Myocyte (in vitro differentiated cells): ENCODE measurements at places on chromosomes 1 and 21. TPM values are rescaled to one million over a fixed set of nuclear protein-coding genes. Genes with fewer than 3 reads are reported as not detected.
A peak's percentile ranks its signal among the peaks of the same experiment; 100 is the strongest.

DNA sequence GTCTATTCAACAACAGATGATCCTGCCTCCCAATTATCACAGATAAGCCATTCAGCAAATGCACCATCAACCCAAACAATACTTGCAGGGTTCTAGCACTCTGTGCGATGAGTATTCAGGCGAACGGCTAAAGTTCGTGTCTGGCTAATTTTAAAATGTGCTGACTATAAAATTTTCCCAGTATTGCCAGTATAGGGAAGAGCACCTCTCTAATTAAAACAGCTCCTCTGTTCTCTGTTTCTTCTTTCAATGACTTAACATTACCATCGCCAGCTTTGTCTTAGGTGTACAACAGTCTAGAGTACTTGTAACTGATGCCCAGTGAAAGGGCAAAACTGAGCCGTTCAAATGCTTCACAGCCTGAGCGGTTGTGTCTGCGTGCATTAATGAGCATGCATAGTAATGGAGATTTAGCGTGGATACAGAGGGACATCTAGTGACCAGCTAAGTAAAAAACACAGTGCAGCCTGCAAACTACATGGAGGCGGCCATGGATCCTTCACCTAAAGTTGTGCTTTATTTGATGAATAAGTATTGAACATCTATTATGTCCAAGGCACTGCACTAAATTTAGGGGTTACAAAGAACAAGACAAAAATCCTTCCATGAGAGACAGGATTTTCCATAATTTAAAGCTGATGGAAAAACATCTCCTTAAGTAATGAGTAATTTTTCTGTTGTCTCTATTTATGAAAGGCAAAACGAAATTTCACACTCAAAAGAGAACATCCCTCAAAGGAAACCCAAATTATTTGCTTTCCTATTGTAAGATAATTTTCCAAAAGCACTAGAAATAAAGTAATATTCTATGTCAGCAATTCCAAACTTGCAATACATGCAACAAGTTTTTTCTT, 120.0 kb downstream of the SETD4 start:
- peak; percentile 77 for DNase-seq

DNA sequence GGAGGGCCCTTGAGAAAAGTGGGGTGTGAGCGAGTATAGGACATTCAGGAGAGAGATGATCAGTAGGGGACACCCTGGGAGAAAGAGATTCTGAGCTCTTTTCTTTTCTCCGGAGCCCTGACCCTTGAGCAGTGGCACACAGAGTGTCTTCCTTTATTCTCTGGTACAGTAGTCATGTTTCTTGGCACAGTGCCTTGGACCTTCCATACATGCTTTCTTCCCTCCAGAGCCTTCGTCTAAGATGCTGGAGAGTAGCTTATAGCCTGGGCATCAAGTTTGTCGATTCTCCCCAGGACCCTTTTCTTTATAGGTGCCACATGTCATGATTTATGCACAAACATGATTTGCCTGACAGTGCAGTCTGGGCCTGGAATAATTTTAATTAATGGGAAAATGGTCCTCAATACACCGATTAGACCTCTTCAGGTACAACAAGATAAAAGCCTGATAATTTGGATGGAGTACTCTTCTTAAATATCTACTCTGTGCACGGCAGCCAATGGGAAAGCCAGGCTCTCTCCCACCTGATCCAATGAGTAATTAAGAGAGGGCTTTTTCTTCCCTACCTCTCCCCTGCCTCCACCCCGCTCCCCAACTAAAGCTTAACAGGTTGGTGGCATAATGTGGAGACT, at the start of gene TBX19:
TBX19 (plus strand) TSS at position 582 of the 632 bp plus-strand sequence. CDS start 214 bp downstream, outside the sequence.
- no peak for DNase-seq

DNA sequence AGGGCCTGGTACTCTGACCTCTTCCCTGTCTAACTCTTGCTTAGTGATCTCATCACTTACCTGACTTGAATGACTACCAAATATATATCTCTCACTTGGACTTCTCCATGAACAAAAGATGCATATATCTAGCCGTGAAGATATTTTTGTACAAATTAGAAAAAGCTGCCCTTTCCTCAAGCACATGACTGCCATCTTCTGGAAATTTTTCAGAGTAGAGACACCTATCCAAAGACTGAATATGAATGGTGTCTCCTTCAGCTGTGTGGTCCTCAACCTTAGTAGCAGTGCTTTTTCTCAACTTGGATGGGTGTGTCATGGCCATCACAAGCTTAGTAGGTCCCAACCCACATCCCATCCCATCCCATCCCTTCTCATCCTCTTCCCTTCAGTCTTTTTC, 142.3 kb downstream of the DNM3 start:
- DNase-seq: peak; percentile 44

DNA sequence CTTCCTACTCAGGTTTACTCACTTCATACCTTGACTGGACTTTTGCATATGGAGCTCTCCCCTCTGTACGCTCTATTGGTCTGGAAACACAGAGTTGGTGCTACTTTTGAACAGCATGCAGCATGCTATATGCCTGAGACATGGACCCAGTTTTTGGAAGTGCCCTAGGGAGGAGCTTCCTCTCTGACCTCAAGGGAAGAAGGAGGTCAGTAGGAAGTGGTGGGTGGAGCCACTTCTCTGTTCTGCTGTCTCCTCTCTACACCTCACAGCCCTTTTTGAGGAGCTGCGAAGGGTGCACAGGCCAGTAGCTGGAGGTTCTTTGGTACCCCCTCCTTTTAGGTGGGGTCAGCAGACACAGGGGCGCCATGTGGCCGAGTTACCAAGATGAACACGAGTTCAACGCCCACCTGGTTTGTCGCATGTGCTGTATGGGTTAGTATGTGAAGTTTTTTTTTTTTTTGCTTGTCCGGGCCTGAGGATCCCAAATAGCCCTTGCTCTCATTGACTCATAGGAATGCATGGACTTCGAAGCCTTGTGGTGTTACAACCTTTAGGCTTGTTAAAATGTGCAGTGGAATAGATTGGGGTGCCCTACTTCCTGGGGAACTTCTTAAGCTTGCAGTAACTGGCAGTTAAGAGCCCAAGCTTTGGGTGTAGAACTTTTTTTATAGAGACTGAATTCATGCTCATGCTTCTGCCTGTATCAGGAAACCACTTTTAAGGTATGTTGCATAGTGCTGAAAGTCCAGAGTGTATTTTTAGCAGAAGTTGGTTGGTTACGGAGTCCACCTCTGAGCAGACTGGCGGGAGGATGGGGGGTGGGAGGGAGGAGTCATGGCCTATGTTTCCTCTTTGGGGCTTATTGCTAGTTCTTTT, 10.7 kb downstream of the MACF1 start:
- DNase-seq: no peak

The LHX8 gene
- not detected in 2 replicates for total RNA-seq
